ENCODE measurements at places on chromosomes 7 and 10.

GRCh38 chr10:132610071-132610701, 72.6 kb downstream of the INPP5A start:
- no peak for DNase-seq

- DNase-seq, result peak; percentile 60
These were observed 109.8 kb upstream of the IL6 start for GRCh38 chr7:22617166-22617565.

DNA sequence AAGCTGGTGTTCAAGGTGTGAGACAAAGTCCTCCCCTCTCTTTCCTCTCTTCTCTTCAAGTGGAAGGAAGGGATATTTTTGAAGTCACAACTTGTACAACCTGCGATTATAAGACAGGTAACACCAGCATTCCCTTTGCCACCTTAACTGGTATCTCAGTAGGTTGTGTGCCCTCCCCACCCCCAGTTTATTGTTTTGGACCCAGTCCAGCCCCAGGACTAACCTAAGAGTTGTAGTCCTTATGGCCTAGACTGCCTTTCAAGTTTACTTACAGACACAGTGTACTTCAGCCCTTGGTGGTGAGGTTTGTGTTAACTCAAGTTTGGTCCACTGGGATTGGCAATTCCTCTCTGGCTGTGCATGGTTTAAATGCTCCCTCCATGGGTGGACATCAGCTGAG, 26.8 kb upstream of the CYP2C8 start:
- no peak for DNase-seq

DNA sequence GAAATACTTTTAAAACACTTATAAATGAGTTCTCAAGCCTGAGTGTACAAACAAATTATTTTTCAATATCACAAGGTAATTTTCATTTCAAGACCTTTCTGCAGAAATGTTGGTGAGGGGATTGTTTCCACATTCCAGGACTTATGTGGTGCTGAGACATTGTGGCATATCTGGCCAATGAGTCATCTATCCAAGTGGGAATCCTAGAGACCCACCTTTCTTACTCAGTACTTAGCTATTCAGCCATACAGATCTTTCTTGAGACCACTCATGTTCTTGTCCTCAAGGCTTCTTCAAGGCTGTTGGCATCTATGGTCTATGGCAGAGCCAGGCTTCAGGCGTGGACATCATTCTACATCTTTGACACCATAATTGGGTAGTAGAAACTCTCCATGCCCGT, 225.4 kb downstream of the DKK1 start:
- DNase-seq, result peak; percentile 81

GRCh38 chr7:53672681-53673080, 637.2 kb downstream of the POM121L12 start:
- no peak for DNase-seq
